ENCODE measurements at places on chromosomes 6 and 20.

- no peak for DNase-seq
These were observed 126.3 kb downstream of the TOX2 start for GRCh38 chr20:44041001-44041400.

- no peak for DNase-seq
These were observed 382.4 kb downstream of the PKHD1 start for GRCh38 chr6:51704932-51705540.

DNA sequence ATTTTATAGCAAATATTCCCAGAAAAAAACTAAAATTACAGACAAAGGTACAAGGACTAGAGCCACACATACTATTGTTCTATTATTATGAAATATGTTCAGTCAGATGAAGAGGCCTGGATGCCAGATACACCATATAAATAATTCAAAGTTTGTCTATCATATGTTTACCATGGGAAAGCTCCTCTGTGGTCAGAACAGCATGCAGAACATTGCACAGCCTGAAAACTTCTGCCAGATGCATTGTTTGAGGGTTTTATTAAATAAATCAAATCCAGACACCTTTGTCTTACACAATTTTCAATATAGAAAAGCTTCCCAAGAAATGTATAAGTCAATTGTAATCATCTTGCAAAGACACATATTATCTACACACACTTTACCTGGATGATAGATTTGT is 35.0 kb upstream of the COL21A1 start:
- DNase-seq, result no peak

- DNase-seq, result no peak
These were observed 20.9 kb downstream of the IGF2R start for GRCh38 chr6:159989492-159990480.

- no peak for DNase-seq
These were observed 8.5 kb downstream of the ISM1 start for GRCh38 chr20:13229538-13229937.

DNA sequence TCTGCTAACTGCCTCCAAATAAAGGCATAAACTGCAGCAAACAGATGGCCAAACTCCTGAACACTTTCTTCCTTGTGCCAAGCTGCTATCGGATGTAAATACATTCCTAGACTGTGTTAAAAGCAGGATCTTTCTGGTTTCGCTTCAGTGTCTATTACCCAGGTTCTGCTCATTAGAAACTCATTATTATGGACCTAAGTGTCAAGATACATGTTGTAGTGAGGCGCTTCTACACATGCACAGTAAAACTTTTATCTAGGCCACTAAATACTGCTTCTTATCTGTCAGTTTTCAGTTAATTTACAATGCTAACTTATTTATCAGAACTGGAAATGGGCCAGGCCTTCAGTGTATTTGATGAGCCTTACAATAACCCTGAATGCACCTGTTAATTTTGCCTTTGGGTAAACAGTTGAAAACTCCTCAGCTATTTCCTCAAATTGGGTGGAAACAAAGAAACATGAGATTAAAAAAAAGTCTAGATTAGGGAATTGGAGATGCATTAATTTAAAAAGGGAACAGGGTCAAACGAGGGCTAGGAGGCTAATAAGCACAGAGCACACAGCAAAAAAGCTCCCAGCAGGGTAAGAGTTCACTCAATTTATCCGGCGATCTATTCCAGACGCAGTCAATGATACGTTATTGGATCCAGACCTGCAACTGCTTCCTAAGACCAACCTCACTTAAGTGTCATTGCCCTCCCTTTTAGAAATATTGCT is 240.6 kb downstream of the FOXC1 start:
- no peak for DNase-seq

DNA sequence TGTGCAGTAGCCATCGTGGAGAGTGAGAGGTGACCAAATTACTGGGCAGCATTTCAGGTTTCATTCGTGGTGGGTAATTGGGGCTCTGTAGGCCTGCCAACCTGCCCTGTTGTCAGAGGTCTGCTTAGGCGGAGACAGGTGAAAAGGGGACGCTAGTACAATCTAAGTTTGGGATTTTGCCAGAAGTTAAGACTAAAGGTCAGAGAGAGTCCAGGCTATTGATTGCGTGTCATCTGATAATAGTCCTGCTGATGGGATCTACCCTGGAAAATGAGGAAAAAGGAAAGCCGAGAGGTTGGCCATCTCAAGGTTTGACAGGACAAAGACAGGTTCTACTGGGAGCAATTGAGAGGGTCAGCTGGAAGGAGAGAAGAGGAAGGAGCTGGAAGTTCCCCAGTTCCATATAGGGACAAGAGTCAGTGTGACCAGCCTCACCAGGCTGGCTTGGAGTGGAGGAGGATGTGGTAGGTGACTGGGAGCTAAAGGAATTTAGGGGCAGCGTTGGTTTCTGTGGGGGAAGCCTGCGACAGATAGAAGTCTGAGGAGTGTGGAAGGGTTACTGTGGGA is 10.9 kb downstream of the ARFGEF2 start:
- DNase-seq, result peak; percentile 61

- DNase-seq, result no peak
These were observed 191.1 kb downstream of the TAF4 start for GRCh38 chr20:61874421-61875068.

DNA sequence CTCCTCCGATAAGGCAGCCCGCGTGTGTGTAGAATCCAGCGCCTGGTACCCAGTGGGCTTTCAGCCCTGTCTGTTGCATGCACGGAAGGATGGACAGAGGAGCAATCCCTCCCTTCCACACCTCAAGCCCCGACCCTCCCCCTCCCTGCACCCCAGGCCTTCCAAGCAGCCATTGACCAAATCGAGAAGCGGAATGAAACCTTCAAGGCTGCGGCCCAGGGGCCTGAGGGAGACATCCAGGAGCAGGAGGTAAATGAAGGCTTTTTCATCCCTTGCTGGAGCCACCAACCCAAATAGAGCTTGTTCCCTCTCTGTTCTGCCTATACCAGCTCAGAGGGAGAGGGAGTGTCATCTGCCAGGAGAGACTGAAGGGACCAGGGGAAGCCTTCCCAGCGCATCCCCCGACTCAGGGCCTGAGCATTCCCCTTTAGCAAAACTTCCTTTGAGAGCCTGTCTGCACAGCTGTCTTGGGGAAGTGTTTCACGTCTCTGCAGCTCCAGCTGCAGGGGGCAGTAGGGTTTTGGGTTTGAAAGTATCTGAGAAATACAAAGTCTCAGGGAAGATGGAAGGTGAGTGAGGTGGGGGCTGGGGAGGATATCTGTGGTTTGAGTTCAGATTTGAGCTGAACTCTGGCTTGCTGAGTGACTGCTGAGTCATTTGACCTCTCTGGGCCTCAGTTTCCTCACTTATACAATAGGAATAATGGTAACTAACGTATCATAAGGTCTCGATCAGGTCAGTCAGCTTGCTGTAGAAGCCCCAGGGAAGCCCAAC is 16.1 kb downstream of the FGD2 start:
- DNase-seq, result peak; percentile 30

- no peak for DNase-seq
These were observed 627.2 kb downstream of the BCKDHB start for GRCh38 chr6:80733641-80734040.

DNA sequence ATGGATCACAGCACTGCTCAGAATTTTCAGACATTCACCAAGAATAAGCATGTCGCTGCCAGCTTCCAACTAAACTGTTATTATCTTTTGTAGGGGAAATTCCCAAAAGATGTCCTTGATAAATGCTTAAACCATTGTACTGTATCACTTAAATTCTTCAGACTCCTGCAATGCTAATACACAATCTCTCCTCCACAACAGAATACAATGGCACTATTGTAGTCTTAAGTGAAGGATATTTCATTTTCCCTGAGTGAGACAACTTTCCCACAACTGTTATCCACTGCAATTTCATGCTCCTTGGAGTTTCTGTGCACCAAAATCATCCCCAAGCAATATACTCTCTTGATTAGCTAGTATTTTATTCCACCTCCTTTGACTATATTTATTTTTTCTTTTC is 189.7 kb downstream of the COL9A1 start:
- no peak for DNase-seq

DNA sequence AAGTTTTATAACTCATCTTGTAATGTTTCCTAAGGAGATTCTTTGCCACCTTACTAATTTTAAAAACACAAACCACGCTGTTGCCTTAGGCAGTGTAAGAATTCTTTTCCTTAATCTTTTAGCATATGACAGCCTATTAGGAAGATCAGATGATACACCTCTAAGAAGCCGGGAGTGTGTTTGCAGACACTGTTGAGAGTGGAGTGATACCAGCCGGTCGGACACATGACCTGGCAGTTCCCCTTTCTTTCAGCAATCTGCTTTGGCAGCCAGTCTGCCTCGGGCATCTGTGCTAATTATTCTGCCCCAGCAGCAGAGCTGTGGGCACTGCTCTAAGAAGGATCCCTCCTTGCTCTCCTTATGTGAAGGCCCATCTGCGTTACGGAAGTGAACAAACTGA is 50.9 kb downstream of the PLCB4 start:
- DNase-seq, result peak; percentile 25

GRCh38 chr6:6533176-6533575 is 55.3 kb upstream of the LY86 start:
- no peak for DNase-seq

- peak; percentile 59 for DNase-seq
These were observed at the start of gene MRS2 for GRCh38 chr6:24402697-24403500. Gene MRS2 (plus strand): TSS chr6:24402936. CDS start chr6:24403047, 111 bp downstream.

DNA sequence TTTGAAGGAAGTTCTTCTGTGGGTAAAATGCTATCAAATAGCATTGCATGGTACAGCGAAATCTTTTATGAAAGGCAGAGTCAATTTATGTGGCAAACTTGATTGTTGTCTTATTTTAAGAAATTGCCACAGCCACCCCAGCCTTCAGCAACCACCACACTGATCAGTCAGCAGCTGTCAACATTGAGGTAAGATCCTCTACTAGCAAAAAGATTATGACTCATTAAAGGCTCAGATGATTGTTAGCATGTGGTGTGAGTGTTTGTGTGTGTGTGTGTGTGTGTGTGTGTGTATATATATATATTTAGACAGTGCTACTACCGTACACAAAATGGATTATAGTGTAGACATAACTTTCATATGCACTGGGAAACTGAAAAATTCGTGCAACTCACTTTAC is 27.8 kb downstream of the LRRN4 start:
- DNase-seq, result peak; percentile 93

DNA sequence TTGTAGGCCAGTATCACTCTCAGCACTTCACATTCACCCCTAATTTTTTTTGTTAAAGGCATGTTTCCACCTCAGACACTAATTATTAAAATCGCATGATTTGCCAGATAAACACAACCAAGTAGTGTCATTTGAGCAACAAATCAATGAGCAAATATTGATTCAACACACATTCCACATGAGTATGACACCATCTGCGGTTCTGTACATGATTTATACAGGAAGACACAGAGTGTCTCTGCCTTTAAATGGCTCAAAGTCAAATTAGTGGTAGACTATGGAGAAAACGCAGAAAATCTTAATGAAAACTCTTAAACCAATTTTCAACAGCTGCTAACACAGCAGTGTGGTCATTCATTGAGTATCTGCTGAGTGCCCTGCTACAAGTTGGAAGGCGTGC is 300.2 kb downstream of the SOX4 start:
- peak; percentile 7 for DNase-seq

DNA sequence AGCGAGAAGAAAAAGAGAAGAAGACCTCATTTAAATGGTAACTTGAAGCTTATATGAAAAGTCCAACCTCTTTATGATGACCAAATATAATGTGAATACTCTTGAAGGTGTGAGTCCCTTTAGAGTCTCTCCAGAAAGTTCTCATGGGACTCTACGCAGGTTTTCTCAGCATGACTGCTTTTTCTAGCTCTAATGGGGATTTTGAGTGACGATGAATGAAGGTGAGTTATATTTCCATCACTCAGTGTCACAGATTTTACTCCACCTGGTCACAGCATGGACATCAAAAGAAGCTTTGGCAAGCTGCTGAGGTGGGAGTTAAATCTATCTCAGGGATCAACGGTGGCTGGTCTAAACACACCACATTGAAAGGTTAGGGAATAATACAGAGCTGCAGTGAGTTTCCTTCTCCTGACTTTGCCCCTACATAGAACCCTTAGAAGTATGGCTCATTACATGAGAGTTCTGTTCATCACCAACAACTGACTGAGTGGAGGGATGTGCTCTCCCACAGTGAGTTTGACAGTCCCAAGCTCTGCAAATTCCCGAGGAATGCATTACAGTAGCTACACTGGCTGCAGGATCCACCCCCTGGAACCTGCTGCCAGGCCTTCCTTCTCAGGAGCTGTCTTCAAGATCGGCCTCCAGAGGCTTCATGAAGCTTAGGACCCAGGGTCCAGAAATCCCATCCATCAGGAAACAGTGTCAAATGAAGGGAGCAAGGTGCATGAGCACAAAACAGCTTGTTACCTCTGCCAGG is 126.8 kb downstream of the FOXC1 start:
- no peak for DNase-seq

- no peak for DNase-seq
These were observed 41.2 kb downstream of the LYRM2 start for GRCh38 chr6:89597372-89597771.

GRCh38 chr6:79042799-79043126 is 35.3 kb downstream of the PHIP start:
- DNase-seq, result no peak

GRCh38 chr6:129206821-129207220 is 323.9 kb downstream of the LAMA2 start:
- DNase-seq, result no peak

- DNase-seq, result no peak
These were observed 131.6 kb downstream of the HFE start for GRCh38 chr6:26218824-26219223.

GRCh38 chr20:54324652-54325285 is 116.9 kb downstream of the PFDN4 start:
- DNase-seq, result no peak

- DNase-seq, result peak; percentile 61
These were observed 22.2 kb downstream of the TFEB start for GRCh38 chr6:41713159-41713649.

- DNase-seq, result peak; percentile 29
These were observed 24.1 kb upstream of the MAP3K7 start for GRCh38 chr6:90610751-90611542.

DNA sequence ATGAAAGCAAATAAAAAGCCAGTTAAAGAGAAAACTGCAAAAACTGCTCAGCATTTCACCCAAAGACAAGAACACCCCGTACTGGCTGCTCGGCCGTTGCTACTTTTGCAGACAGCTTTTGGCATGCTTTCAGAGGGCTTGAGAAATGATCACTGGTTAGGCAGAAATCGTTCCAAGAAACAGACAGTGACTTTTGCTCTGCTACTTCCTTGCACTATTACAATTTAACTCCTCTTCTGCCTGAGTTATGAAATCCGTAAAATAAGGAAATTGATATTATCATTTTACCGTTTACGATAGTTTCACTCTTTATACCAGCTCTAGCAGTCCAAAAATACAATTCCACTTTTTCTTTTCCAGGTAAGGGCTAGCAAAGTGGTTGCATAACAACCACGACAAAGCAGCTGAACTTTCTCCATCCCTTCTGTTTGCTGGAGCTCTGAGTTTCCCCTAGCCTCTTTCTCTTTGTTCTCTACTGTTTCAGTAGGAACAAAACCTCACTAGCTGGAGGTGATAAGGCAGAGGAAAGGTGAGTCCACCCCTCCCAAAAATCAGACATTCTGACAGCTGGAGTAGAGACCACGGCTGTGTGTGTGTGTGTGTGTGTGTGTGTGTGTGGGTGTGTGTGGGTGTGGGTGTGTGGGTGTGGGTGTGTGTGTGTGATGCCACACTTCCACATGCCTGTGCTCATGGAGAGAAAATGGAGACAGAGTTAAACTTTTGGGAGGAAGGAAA is 191.8 kb upstream of the RREB1 start:
- DNase-seq, result peak; percentile 45
